Stimulated activated CD4-positive, alpha-beta T cell treated with anti-CD3 and anti-CD28 coated beads, TNF-alpha, amount 100 ng/mL, for 1 hour (primary cell): ENCODE measurements at places on chromosomes 6 and 20.

- DNase-seq, result peak; percentile 65
Measured at GRCh38 chr6:31572041-31572911, at the start of gene LTA. Gene LTA, plus strand, starts transcription at chr6:31572289. Its CDS starts 454 bp downstream, at chr6:31572743.

DNA sequence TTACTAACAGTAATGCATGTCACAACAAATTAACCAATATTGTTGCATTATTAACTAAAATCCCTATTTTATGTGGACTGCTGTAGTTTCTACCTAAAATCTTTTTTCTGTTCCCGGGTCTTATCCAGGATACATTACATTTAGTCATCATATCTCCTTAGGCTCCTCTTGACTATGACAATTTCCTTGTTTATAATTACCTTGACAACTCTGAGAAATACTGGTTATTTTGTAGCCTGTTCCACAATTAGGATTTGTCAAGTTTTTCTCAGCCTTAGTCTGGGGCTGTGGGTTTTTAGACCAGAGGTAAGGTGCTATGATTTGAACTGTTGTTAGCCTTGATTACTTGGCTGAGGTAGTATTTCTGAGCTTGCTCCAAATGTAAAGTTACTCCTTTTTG, 3.7 kb downstream of the FBXO5 start:
- no peak for DNase-seq

- no peak for DNase-seq
Measured at GRCh38 chr6:166597711-166598440, 11.4 kb upstream of the RAMACL start.

GRCh38 chr20:57751411-57751810, 41.6 kb upstream of the PMEPA1 start:
- no peak for DNase-seq

- no peak for DNase-seq
Measured at GRCh38 chr6:85421972-85422371, 27.9 kb upstream of the NT5E start.

DNA sequence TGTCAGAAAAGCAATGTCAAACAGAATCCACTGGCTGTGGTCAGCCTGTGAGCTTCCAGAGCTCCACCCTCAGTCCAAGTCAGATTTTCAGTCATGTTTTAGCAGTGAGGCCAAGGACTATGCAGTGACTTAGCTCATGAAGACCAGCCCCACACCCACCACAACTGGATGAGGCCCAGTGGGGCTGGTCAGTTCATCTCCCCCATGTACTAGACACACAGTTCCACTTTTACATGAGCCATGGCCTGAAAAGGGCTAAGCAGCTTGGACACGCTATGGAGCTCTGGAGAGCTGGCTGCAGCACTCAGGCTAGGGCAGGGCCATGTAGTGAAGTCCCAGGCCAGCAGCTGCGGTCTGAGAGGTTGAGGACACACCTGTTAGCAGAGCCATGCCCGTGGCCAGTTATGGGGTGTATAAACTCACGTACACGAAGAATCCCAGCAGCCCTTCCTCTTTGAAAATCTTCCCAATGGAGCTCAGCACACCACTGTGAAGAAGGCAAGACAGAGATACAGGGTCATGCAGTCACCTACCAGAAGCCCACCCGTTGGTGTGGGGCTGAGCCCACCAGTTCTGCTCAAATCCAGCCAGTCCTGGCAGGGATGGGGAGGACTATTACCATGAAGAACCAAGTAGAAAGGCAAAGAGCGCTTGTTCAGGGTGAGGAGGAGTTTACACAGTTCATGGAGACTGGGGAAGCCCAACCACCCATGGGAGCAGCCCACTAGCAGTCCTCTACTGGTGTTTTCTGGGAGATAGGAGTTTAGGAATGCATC, 10.6 kb downstream of the MTCH1 start:
- DNase-seq, result no peak

GRCh38 chr6:55734256-55734655, 141.1 kb downstream of the BMP5 start:
- DNase-seq, result no peak

- DNase-seq, result no peak
Measured at GRCh38 chr20:38034961-38035360, 1.4 kb downstream of the RPRD1B start.

DNA sequence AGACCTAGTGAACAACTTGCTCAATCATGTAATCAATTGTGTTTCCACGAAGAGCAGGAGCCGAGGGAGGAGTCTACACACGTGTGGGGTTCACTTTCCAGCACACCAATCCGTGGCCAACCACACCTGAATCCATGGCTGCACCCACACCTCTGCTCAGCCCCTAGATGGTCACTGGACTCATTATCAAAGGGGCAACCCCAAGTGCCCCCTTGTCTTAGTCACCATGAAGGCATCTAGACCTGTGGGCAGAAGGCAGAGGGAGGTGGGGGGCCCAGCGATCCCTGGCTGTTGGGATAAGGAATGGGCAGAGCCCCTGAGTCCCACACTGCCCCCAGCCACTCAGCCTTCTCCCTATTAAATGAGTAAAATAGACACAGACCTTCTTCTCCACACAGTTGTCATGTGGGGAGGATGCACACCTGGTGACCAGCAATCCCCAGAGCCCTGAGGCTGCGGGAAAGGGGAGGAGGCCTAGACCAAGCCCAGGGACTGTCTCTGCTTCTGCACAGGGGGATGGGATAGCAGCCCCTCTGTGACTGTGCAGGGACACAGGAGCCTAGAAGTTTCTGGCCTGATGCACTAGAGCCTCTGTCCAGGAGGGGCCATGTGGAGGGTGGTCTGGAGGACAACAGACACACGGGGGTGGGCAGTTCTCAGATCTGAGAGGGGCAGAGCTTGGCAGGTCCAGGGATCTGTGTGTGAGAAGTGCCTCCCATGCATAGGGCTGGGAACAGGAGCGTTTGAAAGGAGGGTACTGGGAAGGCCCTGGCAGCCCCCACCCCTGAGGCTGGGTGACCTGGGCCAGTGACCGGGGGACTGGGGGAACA, 1.9 kb upstream of the RAET1L start:
- no peak for DNase-seq

DNA sequence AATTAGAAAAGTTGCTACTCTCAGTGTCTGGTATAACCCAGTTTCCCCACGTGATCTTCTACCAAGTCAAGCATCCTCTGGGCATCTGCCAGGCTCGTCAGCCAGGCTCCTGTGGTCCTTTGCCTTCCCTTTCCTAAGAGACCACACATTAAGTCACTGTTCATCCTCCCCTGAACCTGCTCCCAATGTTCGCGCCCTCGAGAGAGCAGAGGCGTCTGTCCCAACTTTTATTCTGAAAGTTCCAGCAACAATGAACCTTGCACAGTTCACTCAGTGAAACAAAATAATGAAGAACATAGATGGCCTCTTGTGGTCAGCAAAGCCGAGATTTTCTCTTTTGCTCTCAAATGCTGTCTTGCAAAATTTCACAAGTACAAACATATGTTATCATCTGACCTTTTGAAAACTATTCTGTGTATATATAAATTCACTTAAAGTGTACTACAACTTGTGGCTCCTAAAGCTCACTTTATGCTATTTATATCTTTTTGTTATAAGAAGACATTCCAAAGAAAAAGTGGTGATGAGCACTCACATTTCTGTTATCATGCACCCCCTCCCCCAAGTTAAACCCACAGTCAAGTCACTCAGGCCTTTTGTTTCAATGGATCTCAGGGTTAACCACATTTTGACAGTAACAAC, 39.2 kb upstream of the NHSL1 start:
- DNase-seq, result no peak

DNA sequence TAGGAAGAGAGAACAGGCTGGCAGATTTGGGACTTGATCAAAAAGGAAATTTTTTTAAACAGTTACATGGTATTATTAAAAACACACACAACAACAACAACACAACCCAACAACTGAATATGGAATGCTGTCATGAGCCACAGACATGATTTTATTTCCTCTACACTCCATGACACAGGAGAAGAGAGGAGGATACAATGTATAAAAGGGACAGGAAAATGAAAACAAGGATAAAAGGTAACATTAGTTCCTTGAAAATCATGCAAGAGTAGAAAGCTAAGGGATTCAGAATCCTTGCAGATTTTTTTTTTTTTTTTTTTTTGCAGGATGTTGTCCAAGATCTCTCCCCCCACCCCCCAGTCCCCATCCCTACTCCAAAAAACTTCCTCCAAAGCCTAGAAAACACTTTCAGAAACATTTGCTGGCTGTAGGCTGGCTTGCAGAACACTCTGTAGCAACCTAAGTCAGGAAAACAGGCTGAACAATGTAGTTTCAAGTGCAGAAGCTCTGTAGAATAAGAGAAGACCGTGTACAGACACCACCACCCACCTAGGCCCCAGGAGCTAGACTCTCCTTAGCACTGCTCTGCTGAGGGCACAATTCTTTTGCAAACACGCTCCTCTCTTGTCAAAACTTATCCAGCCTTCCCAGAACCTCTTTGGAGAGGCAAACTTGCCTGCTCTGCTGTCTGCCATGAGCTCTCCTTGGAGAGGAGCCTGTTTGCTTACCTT, 845 bp downstream of the ZMYND8 start:
- DNase-seq, result no peak

DNA sequence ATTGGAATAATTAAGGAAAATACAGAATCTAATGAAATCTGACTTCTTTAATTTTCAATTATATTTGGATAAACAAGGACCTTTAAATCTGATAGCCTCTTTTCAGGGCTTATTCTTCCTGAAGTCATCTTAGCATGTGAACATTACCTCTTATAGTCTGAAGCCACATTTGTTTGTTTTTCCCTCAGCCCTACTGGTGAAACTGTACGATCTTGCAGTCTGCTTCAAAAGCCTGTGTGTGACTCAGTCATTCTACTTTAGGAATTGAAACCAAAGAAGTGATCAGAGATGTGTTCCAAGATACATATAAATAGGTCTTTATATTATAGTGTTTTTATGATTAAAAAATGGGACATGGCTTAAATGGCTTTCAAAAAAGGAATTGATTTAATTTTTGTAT, 67.5 kb downstream of the MACROD2 start:
- DNase-seq, result no peak

GRCh38 chr6:43280234-43280633, 17.8 kb upstream of the SLC22A7 start:
- DNase-seq, result no peak

- DNase-seq, result no peak
Measured at GRCh38 chr6:123380257-123380656, 256.5 kb downstream of the TRDN start.

GRCh38 chr6:138970856-138971425, 17.1 kb downstream of the REPS1 start:
- DNase-seq, result no peak

DNA sequence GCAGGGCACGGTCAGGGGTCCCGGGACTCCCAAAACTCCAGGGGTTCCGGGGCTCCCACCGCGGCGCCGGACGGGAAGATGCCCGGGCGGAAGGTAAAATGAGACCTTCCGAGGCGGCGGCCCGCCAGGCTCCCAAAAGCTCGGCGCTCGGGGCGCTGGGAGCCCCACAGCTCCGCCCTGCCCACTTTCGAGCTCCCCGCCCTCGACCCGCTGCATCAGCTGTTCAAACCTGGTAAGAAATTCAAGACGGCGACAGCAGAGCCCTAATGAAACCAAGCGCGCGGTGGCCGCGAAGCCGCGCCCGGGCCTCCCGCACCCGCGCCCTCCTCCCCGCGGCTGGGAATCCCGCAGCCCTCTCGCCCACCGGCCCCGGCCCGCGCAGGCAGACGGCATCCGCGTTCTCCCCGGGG, 369 bp downstream of the SLC4A11 start:
- no peak for DNase-seq
